ENCODE measurements at places on chromosomes 6 and 20.

- DNase-seq = no peak
Observed at GRCh38 chr20:35104685-35105295, 12.2 kb upstream of the TRPC4AP start.

DNA sequence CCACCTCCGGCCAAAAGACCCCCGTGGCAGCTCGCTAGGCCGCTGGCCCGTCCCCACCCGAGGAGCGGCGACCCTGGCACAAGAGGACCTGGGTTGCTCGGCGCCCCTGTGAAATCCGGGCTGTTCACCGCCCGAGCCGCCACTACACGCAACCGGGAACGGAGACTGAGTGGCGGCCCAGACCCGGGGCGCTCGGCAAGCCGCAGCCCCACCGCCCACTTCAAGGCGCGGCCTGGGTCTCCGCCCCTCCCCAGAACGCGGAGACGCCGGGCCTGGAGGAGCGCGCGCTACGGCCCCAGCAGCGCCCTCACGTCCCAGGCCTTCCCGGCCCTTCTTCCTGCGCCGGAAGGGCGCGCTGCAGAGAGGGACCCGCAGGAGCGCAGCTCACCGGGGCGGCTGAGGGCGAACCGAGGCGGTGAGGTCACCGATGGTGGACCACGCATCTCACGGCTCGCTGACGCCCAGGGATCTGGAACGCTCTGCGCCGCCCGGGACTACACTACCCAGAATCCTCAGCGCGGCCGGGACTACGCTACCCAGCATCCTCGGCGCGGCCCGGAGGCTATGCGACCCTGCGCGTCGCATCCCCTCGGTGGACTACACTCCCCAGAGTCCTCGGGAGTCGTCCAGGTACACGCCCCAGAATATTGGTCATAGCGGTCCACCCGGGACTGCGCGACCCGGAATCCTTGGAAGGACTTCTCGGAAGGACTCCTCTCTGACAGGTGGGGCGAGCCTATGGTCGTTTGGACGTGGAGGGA is at the start of gene ZNF337:
ZNF337 (minus strand) TSS at position 483 of the 761 bp plus-strand sequence. CDS start 10,436 bp downstream, outside the sequence.
- peak; percentile 90 for DNase-seq

- DNase-seq = peak; percentile 3
Observed at GRCh38 chr6:127118298-127119101, at the start of gene RSPO3. RSPO3 (plus strand) TSS chr6:127118671; CDS start chr6:127119193, 522 bp downstream.

- no peak for DNase-seq
Observed at GRCh38 chr20:17854307-17854903, 114.2 kb downstream of the SNX5 start.

DNA sequence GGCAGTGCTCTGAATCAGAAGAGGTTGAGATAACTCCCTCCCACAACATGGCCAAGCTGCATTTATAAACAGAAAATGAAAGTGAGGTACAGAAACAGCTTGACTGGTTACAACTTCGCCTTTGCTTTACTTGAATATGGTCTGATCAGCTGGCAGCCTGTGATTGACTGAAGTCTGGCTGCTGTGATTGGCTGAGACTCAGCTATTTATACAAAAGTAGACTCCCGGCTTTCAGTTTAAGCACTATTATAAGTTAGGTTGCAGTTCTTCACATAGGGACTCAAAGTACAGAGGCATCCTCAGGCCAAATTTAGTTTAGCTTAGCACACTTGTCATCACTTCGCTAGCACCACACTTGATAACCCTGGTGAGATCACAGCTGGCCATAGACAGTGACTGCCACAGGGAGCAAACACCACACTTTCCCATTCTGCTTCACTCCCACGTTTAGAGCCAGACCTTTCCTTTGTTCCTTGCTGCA is 362.6 kb downstream of the EPM2A start:
- DNase-seq = no peak

GRCh38 chr6:145427232-145427631 is 308.1 kb downstream of the EPM2A start:
- DNase-seq = no peak

- DNase-seq = no peak
Observed at GRCh38 chr6:72272958-72273357, 348.9 kb upstream of the KCNQ5 start.

GRCh38 chr6:125001684-125002405 is 39.6 kb downstream of the RNF217 start:
- no peak for DNase-seq

DNA sequence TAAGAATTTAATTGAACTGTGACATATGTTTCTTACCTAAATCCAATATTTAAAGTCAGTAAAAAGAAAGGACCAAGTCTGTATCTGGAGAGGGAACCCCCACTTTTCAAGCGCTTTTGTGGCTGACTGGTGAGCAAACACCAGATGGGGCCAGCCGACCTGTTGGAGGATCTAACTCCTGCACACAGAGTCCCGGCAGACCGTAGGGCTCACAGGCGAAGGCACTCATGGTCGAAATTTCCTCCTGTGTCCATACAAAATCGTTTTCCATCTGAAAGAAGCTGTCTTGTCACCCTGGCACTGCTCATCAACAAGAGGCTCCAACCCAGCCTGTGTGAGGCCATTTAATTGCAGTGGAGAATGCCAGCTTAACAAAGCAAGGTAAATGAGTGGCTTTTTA is 94.0 kb downstream of the SCML4 start:
- DNase-seq = no peak

DNA sequence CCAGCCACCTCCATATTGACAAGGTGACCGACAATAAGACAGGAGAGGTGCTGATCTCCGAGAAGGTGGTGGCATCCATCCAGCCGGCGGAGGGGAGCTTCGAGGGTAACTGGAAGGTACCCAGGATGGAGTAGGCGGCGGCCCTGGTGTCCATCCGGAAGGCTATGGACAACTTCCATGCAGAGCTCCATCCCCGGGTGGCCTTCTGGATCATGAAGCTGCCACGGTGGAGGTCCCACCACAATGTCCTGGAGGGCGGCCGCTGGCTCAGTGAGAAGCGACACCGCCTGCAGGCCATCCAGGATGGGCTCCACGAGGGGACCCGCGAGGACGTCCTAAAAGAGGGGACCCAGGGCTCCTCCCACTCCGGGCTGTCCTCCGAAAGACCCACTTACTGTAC is 17.0 kb downstream of the DEFB115 start:
- no peak for DNase-seq

DNA sequence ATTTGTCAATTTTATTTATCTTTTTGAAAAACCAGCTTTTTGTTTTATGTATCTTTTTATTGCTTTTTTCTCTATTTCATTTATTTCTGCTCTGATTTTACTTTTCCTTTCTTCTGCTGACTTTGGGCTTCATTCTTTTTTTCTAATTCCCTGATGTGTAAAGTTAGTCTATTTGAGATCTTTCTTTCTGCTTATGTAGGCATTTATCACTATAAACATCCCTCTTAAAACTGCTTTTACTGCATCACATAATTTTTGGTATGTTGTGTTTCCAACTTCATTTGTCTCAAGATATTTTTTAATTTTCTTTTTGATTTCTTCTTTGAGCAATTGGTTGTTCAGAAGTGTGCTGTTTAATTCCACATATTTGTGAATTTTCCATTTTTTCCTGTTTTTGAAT is 174.8 kb downstream of the SLC24A3 start:
- no peak for DNase-seq

- DNase-seq = no peak
Observed at GRCh38 chr6:114009192-114009591, 38.2 kb upstream of the HDAC2 start.

GRCh38 chr6:7200598-7201443 is 93.1 kb downstream of the RREB1 start:
- DNase-seq = no peak

DNA sequence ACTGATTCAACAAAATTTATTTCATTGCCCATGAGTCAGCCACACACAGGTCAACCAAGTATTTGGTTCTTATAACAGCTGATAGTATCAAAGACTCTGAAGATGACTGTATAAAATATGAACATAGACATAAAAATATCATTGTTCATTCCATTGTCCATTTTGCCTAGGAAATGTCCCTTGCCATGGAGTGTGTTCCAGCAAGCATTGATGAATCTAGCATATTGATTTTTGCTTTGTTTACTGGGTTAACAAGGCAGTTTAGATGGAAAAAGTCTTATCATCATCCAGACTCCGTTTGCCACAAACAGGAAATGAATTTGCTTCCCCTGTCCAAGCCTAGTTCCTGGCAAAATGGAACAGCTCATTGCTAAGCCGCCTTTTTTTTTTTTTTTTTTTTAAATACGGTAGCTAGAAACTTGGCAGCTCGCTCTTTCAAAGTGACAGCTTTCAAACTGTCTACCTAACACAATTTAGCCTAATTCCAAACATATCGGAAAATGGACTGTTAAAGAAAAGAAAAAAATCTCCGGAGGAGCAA is 7.5 kb downstream of the F13A1 start:
- no peak for DNase-seq

DNA sequence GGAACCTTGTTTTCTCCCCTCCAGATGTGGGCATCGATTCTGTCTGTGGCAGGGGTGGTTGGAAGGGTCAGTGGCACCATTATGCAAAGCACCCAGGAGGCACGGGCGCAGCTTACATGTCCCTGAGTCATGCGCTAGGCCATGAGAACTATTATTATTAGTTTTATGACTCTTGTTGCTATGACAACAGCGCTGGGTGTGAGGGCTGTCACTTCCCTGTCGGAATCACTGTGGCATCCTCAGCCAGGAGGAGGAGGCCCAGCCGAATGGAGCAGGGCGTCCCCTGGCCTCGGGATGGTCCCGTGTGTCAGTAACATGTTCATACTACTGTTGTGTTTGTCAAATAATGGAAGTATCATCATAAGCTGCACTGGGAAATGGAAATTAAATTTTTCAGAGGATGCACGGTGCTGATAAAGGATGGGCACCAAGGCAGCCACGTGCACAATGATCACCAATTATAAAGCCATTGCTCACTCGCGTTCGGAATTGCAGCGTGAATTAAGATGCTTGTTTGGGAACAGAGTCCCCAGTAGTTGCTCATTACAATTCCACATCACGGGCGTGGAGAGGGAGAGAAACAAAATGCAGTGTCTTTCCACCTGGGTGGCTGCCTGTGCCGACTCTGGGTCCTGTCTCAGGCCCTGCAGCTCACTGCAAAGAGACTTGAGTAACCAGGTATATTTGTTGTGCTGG is 247.9 kb downstream of the CDH4 start:
- DNase-seq = no peak

GRCh38 chr6:15166121-15166520 is 79.7 kb upstream of the JARID2 start:
- no peak for DNase-seq

DNA sequence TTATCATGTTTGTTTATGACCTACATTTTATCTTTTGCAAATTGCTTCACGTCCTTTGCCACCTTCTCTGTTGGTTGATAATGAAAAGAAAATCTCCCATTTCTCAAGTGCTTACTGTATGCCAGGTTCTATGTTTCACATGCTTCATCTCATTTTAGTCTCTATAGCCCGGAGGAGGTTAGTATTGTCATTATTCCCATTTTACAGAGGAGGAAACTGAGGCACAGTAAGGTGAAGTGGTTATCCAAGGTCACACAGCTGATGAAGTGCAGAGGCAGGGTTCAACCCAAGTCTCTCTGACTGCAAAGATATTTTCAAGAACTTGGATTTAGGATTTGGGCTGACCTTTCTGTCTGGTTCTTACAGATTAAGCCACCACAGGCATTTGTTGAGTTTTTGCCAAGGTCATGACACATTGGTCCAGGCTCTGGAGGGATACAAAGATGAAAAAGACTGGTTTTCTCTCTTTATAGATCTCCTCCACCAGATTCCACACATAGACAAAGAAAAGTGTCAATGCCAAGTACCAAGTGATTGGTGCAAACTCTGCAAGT is 20.6 kb downstream of the CNBD2 start:
- no peak for DNase-seq

GRCh38 chr6:99560668-99561067 is 7.8 kb downstream of the CCNC start:
- DNase-seq = no peak

GRCh38 chr6:3139090-3139903 is 18.0 kb downstream of the TUBB2A start:
- DNase-seq = no peak

GRCh38 chr6:50278663-50279062 is 228.9 kb upstream of the DEFB112 start:
- DNase-seq = no peak

GRCh38 chr20:32920066-32920465 is 61.3 kb downstream of the EFCAB8 start:
- no peak for DNase-seq

GRCh38 chr6:168184701-168185100 is 105.7 kb upstream of the FRMD1 start:
- no peak for DNase-seq

GRCh38 chr20:24363031-24363430 is 106.4 kb upstream of the SYNDIG1 start:
- no peak for DNase-seq

GRCh38 chr6:121237859-121238258 is 96.4 kb downstream of the TBC1D32 start:
- DNase-seq = no peak

- DNase-seq = no peak
Observed at GRCh38 chr20:8020314-8021079, 936 bp upstream of the TMX4 start.

GRCh38 chr6:159074120-159074684 is 29.4 kb upstream of the TAGAP start:
- no peak for DNase-seq

DNA sequence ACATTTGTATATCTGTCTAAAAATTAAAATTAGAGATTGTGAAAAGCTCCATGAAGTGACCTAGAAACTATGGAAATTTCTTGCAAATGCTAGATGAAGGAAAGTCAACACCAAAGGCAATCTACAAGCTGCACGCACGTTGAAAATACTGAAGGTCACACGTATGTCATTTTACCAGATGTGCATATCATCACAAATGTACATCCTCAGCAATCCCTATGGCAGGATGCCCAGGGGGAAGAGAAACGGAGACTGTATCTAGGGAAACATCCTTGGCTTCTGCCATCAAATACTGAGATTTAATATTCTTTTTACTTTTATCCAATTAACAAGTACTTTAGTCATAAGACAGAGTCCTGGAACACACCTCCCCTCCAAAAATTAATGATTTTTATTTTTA is 672.0 kb downstream of the RNF144B start:
- no peak for DNase-seq

DNA sequence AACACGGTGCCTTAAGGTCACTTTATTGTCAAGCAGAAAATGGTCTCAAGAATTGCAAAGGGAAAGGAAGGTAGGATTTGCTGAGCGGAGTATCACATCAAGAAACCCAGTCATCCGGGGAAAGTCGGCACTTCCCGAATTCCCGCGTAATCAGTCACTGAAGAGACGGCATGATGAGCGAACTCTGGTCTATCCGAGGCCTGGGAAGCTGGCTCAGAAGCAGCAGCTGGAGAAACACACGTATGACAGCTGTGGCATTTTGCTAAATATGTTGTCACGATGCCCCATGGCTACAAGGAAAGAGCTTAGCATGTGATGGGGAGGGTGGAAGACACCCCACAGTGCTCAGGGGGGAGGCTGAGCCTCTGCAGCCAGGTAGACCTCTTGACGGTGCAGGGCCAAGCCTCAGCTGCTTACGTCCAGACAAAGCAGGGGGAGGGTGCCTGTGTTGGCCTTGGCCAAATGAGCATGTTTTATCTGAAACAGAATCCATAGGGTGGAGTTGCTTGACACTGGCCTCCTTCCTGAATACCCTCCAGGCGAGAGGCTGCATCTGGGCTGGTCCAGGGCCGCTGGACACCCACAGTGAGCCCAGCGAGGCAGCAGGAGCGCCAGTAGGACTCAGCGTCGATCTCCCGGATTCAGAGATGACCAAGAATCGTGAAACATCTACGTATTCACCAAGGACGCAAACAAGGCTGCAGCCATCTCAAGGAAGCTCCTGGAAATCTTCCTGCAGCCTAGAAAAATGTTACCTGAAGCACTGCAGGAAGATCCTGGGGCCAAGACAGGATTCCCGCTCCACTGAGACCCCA is 118.8 kb upstream of the AFDN start:
- no peak for DNase-seq

GRCh38 chr6:130296854-130297253 is 69.0 kb upstream of the TMEM200A start:
- DNase-seq = no peak

Data from activated CD4-positive, alpha-beta T cell treated with anti-CD3 and anti-CD28 coated beads for 24 hours (primary cell).